ENCODE measurements at places on chromosomes 11 and 22. TPM values are rescaled to one million over a fixed set of nuclear protein-coding genes. Genes with fewer than 3 reads are reported as not detected.

- DNase-seq, result no peak
- H3K4me3 ChIP-seq, result no peak overlapping the region
- peaks cover 3% of the 10 kb centered on the region for H3K27me3 ChIP-seq
- H3K27ac ChIP-seq, result no peak overlapping the region
- H3K36me3 ChIP-seq, result no peaks in the 10 kb centered on the region
- no peaks in the 10 kb centered on the region for H3K4me1 ChIP-seq
These were observed 31.4 kb downstream of the FEZ1 start for GRCh38 chr11:125464666-125465065.

DNA sequence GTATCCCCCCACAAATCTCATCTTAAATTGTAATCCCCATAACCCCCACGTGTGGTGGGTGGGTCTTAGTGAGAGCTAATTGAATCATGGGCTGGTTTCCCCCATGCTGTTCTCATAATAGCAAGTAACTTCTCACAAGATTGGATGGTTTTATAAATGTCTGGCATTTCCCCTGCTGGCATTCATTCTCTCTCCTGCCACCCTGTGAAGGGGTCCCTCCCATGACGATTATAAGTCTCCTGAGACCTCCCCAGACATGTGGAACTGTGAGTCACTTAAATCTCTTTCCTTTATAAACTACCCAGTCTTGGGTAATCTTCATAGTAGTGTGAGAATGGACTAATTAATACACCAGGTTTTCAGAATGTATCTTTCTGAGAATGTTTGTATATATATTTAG lies 1159.4 kb downstream of the FAM181B start:
- H3K27me3 ChIP-seq, result no peaks in the 10 kb centered on the region
- no peak for DNase-seq
- H3K4me1 ChIP-seq, result no peaks in the 10 kb centered on the region
- no peaks in the 10 kb centered on the region for H3K36me3 ChIP-seq

DNA sequence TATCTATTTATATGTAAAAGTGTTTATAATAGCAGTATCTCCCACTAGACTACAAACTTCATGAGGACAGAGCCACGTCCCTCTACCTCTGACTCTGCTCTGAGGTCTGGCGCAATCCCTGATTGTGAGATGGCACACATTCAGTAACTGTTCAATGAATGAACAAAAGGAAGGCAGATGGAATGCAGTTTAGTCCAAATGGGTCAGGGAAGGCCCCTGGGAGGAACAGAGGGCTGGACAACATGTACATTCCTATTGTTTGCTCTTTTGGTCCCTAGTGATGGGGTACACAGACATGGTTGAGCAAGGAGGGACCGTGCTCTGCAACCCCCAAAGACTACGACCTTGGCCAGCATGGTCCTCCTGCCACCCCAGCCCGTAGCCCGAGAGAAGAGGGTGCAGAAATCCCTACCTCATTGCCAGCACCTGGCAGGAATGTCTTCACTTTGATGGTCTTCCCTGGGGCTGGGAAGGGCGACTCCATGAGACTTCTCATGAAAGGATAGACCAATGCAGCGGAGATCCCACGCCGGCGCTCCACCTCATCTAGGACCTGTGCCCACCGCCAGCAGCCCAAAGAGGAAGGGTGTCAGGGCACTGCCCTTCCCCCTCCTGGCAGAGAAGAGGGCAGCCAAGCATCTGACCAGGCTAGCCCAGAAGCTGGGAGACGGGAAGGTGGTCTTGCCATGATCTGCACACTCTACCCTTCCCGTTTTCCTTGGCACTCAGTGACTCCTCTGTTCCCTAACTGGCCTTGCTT lies 24.3 kb downstream of the RPL27A start:
- no peaks in the 10 kb centered on the region for H3K27me3 ChIP-seq
- no peak overlapping the region for H3K27ac ChIP-seq
- H3K4me3 ChIP-seq, result no peak overlapping the region
- no peaks in the 10 kb centered on the region for H3K36me3 ChIP-seq
- DNase-seq, result no peak

DNA sequence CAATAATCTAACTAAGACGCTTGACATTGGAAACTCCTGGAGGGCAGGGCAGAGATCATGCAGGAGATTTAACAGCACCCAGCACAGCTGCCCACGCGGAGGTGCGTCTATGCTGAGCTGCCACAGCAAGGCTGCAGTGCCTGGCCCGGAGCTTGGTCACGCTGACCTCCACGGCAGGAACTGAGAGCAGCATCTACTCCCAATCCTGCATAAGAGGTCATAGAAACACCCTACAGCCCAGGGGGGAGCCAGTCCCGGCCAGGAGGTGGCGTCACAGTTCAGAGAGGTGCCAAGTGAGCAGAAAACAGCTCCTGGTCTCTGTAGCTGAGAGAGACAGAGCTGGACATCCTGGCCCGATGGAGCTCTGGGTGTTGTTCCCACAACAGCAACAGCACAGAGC lies 121.1 kb upstream of the TMEM45B start:
- no peaks in the 10 kb centered on the region for H3K27me3 ChIP-seq
- no peaks in the 10 kb centered on the region for H3K36me3 ChIP-seq
- H3K4me3 ChIP-seq, result no peak overlapping the region
- no peak for DNase-seq
- H3K4me1 ChIP-seq, result peaks cover 5% of the 10 kb centered on the region
- H3K27ac ChIP-seq, result no peak overlapping the region

- peaks cover 45% of the 10 kb centered on the region for H3K4me1 ChIP-seq
- peaks cover 5% of the 10 kb centered on the region for H3K36me3 ChIP-seq
- H3K4me3 ChIP-seq, result peak overlapping the region; percentile 77
- no peak for DNase-seq
These were observed 658 bp downstream of the ACY3 start for GRCh38 chr11:67649634-67650510.

- peak; percentile 14 for DNase-seq
- peaks cover 8% of the 10 kb centered on the region for H3K27me3 ChIP-seq
- no peaks in the 10 kb centered on the region for H3K36me3 ChIP-seq
- H3K27ac ChIP-seq, result no peak overlapping the region
- H3K4me1 ChIP-seq, result peaks cover 5% of the 10 kb centered on the region
These were observed 54.7 kb downstream of the MYEOV start for GRCh38 chr11:69348414-69349235.

DNA sequence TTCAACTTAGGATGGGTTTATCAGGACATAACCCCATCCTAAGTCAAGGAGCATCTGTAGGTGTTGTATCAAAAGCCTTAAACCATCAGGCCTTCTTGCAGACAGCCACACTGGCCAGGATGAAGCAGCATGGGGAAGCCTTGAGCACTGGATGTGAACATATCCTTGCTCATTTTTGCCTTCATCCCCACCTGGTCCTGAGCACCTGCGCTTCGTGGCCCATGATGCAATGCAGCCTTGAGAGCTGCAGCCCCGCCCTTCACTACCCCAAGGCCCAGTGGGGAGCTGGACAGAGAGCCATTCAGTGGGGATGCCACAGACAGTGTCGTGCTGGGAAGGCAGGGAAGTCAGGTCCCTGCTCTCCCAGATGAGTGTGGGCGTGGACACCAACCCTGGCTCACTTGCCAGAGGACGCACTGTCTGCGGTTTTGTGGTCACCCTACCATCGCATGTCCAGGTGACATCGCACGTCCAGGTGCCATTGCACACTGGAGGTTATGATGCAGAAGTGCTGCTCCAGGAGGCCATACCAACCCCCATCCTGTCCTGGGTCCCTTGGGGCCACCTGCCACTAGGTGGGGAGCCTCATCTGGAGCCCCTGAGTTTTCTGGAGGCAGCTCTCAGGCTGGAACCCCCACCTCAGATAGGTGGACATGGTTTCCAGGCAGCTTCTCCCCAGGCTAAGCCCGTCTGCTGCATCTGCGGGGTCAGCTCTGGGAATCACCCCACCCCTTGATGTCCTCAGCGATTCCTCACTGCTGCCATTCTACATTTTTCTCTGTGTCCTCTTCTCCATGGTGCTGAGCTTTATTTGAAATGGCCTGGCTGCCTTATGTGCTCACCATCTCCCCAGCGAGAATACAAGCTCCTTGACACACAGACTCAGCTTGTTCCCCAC lies 14.4 kb downstream of the GNAZ start:
- no peak overlapping the region for H3K4me3 ChIP-seq
- H3K27me3 ChIP-seq, result no peaks in the 10 kb centered on the region
- H3K36me3 ChIP-seq, result no peaks in the 10 kb centered on the region
- no peak overlapping the region for H3K27ac ChIP-seq

- DNase-seq, result peak; percentile 65
- no peaks in the 10 kb centered on the region for H3K36me3 ChIP-seq
- no peaks in the 10 kb centered on the region for H3K4me1 ChIP-seq
- H3K4me3 ChIP-seq, result no peak overlapping the region
- H3K27me3 ChIP-seq, result peaks cover 4% of the 10 kb centered on the region
These were observed 14.3 kb downstream of the OR2AG2 start for GRCh38 chr11:6757373-6757967.

GRCh38 chr11:60988658-60989057 lies 17.2 kb downstream of the CD6 start:
- peak overlapping the region; percentile 46 for H3K4me3 ChIP-seq
- H3K4me1 ChIP-seq, result peaks cover 86% of the 10 kb centered on the region
- no peaks in the 10 kb centered on the region for H3K27me3 ChIP-seq
- DNase-seq, result no peak
- H3K27ac ChIP-seq, result peak overlapping the region; percentile 99

- H3K36me3 ChIP-seq, result peaks cover 26% of the 10 kb centered on the region
- no peak overlapping the region for H3K4me3 ChIP-seq
- no peaks in the 10 kb centered on the region for H3K4me1 ChIP-seq
- DNase-seq, result no peak
These were observed 11.2 kb upstream of the TESMIN start for GRCh38 chr11:68762481-68762880.

DNA sequence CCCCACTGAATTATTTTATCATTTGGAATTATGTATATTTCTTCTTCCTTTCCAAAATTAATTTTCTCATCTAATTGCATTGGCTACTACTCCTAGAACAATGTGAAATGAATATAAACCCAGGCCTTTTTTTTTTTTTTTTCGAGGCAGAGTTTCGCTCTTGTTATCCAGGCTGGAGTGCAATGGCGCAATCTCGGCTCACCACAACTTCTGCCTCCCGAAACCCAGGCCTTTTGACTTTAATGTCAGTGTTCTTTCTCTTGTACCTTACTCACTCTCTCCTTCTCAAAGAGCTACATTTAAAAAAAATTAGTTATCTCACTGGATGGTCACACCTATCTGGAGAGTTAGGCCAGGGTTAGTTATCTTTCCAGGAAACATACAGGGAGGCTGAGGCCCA lies 35.3 kb upstream of the LRRC32 start:
- no peaks in the 10 kb centered on the region for H3K4me1 ChIP-seq
- H3K27me3 ChIP-seq, result peaks cover 26% of the 10 kb centered on the region
- no peak overlapping the region for H3K27ac ChIP-seq
- H3K36me3 ChIP-seq, result no peaks in the 10 kb centered on the region

DNA sequence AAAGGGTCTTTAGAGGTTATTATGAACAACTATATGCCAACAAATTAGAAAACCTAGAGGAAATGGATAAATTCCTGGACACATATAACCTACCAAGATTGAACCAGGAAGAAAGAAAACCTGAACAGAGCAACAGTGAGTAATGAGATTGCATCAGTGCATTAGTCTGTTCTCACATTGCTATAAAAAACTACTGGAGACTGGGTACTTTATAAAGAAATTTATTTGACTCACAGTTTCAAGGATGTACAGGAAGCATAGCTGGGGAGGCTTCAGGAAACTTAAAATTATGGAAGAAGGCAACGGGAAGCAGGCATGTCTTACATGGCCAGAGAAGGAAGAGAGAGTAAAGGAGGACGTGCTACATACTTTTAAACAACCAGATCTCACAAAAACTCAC lies 70.8 kb upstream of the GNAZ start:
- peaks cover 66% of the 10 kb centered on the region for H3K27me3 ChIP-seq
- no peaks in the 10 kb centered on the region for H3K4me1 ChIP-seq
- DNase-seq, result no peak
- no peak overlapping the region for H3K4me3 ChIP-seq
- H3K36me3 ChIP-seq, result peaks cover 12% of the 10 kb centered on the region
- no peak overlapping the region for H3K27ac ChIP-seq

DNA sequence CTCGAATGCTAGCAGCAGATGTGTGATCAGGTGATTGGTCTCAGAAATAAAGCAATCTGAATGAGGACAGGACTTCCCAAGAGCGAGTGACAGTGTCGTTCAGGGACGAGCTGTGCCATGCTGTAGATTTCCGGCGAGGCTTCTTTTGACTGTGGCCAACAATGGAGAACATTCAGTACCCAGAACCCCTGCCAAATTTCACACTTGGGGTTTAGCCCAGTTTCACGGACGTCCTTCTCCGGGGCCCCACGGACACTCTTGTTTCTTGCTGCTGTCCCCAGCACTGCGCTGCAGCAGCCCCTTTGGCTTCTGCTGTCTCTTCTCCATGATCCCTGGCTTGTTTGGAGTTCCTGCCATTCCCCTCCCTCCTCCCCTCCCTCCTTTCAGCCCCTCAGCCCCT lies 115.1 kb upstream of the GRAMD1B start:
- no peak overlapping the region for H3K4me3 ChIP-seq
- DNase-seq, result no peak
- H3K36me3 ChIP-seq, result no peaks in the 10 kb centered on the region
- H3K27ac ChIP-seq, result no peak overlapping the region
- H3K4me1 ChIP-seq, result peaks cover 2% of the 10 kb centered on the region

- no peak overlapping the region for H3K4me3 ChIP-seq
- H3K27me3 ChIP-seq, result no peaks in the 10 kb centered on the region
- H3K4me1 ChIP-seq, result peaks cover 16% of the 10 kb centered on the region
- peaks cover 31% of the 10 kb centered on the region for H3K36me3 ChIP-seq
These were observed 51.6 kb downstream of the TBC1D22A start for GRCh38 chr22:46813816-46814597.

GRCh38 chr11:78270971-78271370 lies 82.3 kb downstream of the USP35 start:
- no peak overlapping the region for H3K4me3 ChIP-seq
- H3K27ac ChIP-seq, result no peak overlapping the region
- H3K36me3 ChIP-seq, result peaks cover 55% of the 10 kb centered on the region
- H3K27me3 ChIP-seq, result no peaks in the 10 kb centered on the region
- no peak for DNase-seq
- peaks cover 6% of the 10 kb centered on the region for H3K4me1 ChIP-seq

GRCh38 chr22:38799265-38800002 lies 5.5 kb upstream of the DNAL4 start:
- H3K36me3 ChIP-seq, result no peaks in the 10 kb centered on the region
- peaks cover 39% of the 10 kb centered on the region for H3K27me3 ChIP-seq
- H3K27ac ChIP-seq, result no peak overlapping the region
- DNase-seq, result no peak
- peaks cover 12% of the 10 kb centered on the region for H3K4me1 ChIP-seq
- no peak overlapping the region for H3K4me3 ChIP-seq

GRCh38 chr11:117443266-117444186 lies 115.9 kb downstream of the CEP164 start:
- H3K36me3 ChIP-seq, result no peaks in the 10 kb centered on the region
- H3K4me3 ChIP-seq, result no peak overlapping the region
- H3K27me3 ChIP-seq, result peaks cover 22% of the 10 kb centered on the region
- no peak for DNase-seq

- H3K27me3 ChIP-seq, result peaks cover 26% of the 10 kb centered on the region
- H3K36me3 ChIP-seq, result no peaks in the 10 kb centered on the region
- peaks cover 37% of the 10 kb centered on the region for H3K4me1 ChIP-seq
- DNase-seq, result peak; percentile 86
- peak overlapping the region; percentile 44 for H3K4me3 ChIP-seq
These were observed 18.5 kb upstream of the CBX7 start for GRCh38 chr22:39170825-39171622.

Gene GGTLC2
- total RNA-seq, result not detected

Gene TSSK2
- total RNA-seq, result not detected

Gene SMIM35
- total RNA-seq, result 0.55 TPM

Gene CAPN5
- total RNA-seq, result 0.43 TPM

Gene CCDC89
- total RNA-seq, result 1.7 TPM

Gene CHRM4
- total RNA-seq, result 0.30 TPM

Gene MMP8
- not detected for total RNA-seq

Gene SLC17A6
- not detected for total RNA-seq

Gene PARVA
- total RNA-seq, result 0.18 TPM

Gene GLB1L2
- 2.1 TPM for total RNA-seq
